Effector memory CD8-positive, alpha-beta T cell (primary cell): ENCODE measurements at places on chromosomes 11 and 22.
A peak's percentile ranks its signal among the peaks of the same experiment; 100 is the strongest.

DNA sequence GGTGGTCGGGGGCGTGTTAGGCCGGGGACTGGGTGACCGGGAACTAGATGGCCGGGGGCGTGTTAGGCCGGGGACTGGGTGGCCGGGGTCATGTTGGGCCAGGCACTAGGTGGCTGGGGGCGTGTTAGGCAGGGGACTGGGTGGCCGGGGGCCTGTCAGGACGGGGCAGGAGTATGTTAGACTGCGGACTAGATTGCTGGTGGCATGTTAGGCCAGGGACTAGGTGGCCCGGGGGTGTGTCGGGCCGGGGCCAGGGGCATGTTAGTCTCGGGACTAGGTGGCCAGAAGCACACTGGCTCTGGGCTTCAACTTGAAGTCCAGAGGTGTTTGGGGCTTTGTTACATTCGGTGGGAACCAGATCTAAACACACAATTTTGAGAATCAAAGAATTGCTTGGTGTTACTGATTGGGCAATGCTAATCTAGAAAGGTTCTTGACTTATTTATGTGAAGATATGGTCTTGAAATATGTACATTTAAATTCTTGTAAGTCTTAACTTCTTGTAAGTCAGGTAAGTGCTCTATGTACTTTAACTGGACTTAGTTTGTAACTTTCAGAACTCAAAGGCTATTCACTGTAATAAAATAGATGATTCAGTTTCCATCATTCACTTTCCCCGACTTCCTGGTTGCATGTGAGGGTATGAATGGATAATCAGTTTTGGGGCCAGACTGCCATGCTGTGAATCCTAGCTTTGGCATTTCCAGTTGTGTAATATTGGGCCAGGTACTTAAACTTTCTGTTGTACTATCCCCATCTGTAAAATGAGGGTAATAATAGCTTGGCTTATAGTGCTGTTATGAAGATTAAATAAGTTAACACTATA is 1.1 kb downstream of the EXT2 start:
- DNase-seq: no peak

- no peak for DNase-seq
These were observed 140.0 kb downstream of the SLC17A6 start for GRCh38 chr11:22478169-22478568.

- DNase-seq: peak; percentile 64
These were observed 614 bp upstream of the ASCL2 start for GRCh38 chr11:2271077-2271326.

- DNase-seq: no peak
These were observed 32.2 kb upstream of the ARFGAP3 start for GRCh38 chr22:42889304-42889703.

DNA sequence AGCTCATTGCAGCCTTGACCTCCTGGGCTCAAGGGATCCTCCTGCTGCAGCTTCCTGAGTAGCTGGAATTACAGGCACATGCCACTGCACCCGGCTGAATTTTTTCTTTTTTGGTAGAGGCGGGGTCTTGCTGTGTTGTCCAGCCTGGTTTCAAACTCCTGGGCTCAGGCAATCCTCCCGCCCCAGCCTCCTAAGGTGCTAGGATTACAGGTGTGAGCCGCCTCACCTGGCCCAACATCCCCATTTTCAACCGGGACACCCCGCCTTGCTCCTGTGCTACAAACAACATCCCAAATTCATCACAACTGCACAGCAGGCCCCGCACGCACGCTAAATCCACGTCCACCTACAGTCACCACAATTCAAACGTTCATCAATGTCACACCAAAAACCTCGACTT is 61.0 kb downstream of the ARFGAP3 start:
- DNase-seq: no peak

GRCh38 chr22:37080838-37081237 is 28.7 kb downstream of the TMPRSS6 start:
- DNase-seq: no peak

DNA sequence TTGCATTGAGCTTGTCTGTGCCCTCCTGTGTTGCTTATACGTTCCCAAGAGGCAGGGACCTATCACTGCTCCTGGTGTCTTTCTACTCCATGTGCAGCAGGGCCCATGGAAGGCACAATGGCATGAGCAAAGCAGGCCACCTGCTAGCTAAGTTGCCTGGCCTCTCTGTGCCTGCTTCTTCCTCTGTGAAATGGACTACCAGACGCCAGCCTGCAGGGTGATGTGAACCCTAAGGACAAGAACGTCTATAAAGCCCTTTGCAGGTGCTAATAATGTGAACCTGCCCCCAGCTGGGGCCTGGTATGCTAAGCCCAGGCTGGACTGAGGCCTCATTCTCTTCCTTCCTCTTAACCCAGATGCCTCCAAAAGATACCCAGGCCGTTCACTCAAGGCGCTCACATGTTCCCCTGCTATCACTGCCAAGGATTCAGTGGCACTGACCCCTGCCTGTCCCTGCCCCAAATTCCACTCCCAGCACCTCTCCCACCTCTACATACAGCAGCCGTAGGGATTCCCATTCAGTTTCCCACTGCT is 4.0 kb downstream of the GUCD1 start:
- DNase-seq: no peak

DNA sequence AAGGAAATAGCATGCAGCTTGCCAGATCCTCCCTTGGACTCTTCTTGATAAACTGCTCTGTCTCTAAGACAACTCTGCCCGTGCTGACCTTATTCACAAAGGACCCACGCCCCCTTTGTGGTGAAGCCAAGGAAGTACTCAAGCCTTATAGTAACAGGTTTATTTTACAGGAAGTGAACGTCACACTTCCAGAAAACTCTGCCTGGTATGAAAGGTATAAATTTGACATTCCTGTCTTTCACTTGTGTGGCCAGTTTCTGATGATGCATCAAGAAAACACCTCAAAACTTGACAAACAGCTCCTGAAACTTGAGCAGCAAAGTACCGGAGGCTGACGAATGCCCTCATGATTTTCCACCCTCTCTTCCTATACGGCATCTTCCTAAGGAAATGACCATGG is 12.5 kb upstream of the PELI3 start:
- no peak for DNase-seq

DNA sequence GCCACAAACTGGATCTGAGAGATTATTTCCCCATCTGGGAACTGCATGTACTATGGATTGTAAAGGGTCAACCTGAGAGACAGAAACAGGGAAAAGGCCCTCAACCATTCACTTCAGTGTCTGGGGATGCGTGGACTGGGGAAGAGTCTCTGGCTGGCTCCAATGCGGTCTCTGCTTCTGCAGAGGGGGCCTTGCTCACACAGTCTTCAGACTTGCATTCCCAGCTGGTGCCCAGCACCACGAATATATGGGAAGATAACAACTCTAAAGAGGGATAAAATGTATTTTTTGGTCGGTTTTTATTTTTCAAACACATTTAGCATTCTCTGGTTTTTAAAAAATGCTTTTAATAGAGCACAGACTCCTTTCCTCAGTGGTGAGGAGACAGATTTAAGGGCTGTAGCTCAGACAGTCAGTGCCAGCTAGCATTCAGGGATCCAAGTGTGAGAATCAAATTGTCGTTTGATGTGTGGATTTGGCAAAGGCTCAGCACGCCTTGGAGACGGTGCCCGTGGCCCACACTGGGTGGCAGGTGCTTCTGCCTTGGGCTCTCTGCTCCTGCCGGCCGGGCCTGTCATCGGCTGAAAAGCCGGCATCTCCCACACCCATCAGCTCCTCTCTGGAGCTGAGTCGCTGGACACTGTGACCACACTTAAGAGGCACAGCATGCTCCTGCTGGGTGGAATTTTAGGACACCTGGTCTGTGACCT is 8.0 kb upstream of the EFCAB6 start:
- no peak for DNase-seq

DNA sequence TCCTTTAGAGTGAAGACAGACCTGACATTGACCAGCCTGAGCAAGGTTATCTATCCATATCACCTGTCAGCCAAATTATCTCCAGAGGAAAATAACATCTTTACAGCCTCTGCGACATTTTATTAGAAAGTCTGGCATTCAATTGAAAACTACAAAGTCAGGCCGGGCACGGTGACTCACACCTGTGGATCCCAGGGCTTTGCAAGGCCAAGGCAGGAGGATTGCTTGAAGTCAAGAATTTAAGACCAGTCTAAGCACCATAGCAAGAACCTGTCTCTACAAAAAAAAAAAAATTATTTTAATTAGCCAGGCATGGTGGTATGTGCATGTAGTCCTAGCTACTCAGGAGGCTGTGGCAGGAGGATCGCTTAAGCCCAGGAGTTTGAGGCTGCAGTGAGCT is 141.6 kb downstream of the RCN1 start:
- DNase-seq: no peak

GRCh38 chr22:20585639-20586402 is 78.4 kb downstream of the MED15 start:
- no peak for DNase-seq

- DNase-seq: no peak
These were observed 127.5 kb downstream of the GALNT18 start for GRCh38 chr11:11494348-11494747.

DNA sequence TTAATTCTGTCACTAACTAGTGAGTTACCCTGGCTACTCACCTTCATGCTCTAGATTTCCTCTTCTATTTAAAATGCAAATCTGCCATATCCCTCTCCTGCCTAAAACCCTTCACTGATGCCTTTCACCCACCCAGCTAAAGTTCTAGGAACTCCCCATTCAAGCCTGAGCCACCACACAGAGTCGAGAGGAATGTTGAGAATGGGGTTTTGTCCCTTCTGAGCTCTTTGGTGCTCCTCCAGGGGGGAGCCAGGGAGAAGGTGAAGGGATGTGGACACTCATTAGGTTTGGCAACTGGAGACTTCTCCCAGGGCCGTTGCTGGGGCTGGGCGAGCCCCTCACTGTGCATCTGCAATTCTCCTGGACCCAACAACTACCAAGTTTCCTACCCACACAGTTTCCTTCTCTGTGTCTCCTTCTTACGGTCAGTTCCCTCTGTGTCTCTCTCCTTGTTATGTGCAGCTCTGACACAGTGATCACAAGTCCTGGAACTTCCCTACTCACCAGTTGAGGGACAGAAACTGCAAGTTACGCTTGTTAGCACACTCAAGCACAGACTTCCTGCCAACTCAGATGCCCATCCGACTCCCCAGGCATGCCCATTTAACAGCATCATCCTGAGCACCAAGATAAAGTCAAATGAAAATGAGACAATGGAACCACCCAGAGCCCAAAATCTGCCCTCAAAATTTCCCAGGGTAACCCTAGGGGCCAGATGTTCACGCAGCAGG is 6.5 kb upstream of the IL10RA start:
- DNase-seq: no peak

- peak; percentile 60 for DNase-seq
These were observed at the start of gene VWCE for GRCh38 chr11:61294717-61295595. Gene VWCE (minus strand): TSS chr11:61295316. CDS start chr11:61295037, 279 bp downstream.

DNA sequence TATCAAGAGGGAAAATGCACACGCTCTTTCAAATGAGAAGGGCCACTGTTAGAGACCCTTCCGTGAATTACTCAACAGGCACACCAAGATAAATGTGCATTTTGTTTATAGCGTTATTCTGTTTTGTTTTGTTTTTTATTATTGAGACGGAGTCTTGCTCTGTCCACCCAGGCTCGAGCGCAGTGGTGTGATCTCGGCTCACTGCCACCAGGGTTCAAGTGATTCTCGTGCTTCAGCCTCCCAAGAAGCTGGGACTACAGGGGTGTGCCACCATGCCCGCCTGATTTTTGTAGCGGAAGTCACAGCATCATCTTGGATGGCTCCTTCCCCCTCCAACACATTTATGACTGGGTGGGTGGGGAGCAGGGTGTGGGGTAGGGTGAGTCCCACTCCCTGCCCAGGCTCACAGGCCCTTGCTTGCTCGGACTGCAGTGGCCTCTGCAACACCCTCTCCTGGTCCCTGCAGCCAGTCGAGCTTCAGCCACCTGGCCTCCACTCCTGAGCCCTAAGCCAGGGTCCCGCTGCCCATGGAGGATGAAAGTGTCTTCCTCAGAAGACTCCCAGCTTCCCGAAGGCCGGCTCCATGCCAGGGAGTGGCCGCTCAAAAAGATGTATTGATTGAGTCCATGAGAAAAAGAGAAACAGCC is 68.0 kb downstream of the RTL6 start:
- DNase-seq: no peak

- no peak for DNase-seq
These were observed 2.4 kb upstream of the OR8G1 start for GRCh38 chr11:124238512-124238911.

DNA sequence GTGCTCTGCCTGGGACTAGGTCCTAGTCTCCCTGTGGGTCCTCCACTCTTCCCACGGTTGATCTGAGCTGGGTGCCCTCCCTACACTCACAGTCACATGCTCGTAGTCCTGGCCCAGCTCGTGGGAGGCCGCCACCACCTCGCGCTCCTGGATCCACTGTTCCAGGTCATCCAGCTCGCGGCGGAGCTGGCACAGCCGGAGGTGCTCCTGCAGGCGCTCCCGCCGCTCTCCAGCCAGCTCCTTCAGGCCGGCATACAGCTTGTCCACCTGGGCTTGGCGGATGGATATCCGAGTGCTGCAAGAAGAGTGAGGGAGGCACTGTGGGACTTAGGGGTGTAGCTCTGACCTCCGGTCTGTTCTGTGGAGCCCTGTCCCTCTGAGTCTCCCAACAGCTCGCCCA is 14.8 kb upstream of the RBM4B start:
- DNase-seq: no peak

DNA sequence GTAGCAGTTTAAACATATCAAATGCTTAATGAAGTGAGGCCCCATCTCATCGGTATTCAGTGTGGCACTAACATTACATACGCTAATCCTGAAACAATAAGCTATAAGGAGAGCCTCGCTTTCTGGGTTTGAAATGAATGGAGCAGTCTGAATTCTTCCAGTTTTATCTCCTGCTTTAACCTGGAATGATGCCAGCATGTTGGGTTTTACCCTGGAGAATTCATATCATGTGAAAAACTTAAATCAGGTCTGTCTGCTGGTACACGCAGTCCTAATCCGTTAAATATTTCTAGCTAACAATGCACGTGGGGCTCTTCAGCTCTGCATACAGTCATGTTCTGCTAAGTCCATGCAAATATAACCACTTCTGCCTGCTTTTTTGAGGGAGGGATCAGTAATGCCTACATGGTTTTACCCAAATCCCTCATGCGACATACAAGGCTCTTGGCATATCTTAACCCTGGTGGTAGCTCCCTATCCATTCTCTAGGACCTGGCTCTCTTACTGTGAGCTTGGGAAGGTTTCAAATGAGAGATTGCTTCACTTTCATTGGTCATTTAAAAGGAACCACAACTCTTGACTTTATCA is 92.7 kb downstream of the COMMD9 start:
- DNase-seq: no peak

DNA sequence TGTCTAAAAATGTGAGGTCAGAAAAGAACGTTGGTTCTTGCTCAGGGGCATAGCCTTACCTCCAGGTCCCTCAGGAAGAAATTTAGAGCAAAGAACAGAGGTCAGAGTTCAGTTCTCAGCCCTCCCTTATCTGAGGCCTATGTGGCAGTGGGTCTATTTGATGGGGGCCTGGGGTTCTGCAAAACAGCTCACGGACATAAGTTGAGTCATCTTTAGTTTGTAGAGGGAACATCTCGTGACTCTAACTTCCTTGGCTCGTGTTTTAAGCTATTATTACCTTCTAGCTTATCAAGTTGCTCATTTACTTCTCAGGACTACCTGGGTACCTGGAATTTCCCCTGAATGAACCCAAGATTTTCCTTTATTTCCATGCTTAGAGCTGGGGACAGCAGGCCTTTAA is 91.3 kb upstream of the AMOTL1 start:
- no peak for DNase-seq
